ENCODE measurements at places on chromosomes 3 and 15.

GRCh38 chr3:19052874-19053273 is 95.4 kb upstream of the KCNH8 start:
- no peak for DNase-seq

- DNase-seq: peak; percentile 81
Measured at GRCh38 chr3:190533511-190534281, 19.8 kb downstream of the IL1RAP start.

GRCh38 chr3:48784426-48785120 is 63.1 kb downstream of the PRKAR2A start:
- no peak for DNase-seq

GRCh38 chr3:163364717-163365116 is 1713.6 kb downstream of the SI start:
- DNase-seq: no peak

GRCh38 chr3:121809249-121809648 is 25.6 kb downstream of the IQCB1 start:
- DNase-seq: no peak

GRCh38 chr3:11335056-11335608 is 62.9 kb downstream of the ATG7 start:
- DNase-seq: no peak

DNA sequence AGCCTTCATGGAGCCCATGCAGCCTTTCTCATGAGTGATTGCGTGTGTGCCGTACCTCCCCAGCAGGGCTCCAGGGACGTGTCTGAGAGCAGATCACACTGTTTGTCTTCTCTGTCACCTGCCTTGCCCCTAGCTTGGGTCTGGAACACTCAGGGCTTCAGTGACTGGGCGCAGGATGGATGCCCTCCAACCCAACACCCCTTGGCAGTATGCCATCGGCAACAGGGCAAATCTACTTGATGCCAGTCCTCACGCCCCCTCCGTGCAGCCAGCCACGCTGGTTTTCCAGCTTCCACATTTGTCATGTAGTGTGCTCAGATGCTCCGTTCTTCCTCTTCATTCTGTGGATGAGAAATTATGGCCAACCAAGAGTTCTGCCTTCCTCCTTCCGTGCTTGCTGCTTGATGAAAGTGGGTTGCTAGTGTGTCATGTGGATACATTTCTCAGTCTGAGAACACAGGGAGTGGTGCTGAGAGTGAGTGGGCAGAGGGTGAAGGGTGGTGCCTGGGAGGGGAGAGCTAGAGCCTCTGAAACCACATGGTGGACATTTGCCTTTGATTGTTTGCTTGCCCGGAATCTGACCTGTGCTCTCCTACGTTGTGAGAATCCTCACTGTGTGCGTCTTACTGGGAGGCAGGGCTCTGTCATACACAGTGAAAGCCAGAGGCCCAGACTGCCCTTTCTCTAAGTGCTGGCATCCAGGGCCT is 97.2 kb downstream of the FAM43A start:
- no peak for DNase-seq

DNA sequence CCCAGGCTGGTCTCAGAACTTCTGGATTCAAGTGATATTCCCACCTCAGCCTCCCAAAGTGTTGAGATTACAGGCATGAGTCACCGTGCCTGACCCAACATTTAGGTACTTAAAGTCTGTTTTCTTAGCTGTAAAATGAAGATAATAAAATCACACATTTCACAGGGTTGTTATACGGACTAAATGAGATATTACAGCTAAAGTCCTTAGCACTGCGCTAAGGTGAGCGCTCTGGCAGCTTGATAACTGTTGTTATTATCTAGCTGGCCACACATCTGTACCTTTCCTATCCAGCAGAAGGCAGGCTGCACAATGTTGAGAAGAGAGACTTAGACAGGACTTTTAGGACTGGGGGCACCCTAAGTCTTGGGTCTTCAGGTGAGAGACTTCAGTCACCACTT is 2.7 kb upstream of the LIPH start:
- DNase-seq: no peak

Data from right forelimb (tissue), 1 donor.